ENCODE measurements at places on chromosomes 6 and 20. TPM values are rescaled to one million over a fixed set of nuclear protein-coding genes. Genes with fewer than 3 reads are reported as not detected.

The IPCEF1 gene
- 4.4 TPM for total RNA-seq

The TMC2 gene
- total RNA-seq = not detected

The PKIB gene
- total RNA-seq = 0.17 TPM

The GFOD1 gene
- total RNA-seq = 10.0 TPM

Measured in dermis lymphatic vessel endothelial cell (primary cell).